ENCODE measurements at places on chromosomes 13 and 19.

- no peak for DNase-seq
Observed at GRCh38 chr13:78319101-78319627, 284.2 kb downstream of the POU4F1 start.

DNA sequence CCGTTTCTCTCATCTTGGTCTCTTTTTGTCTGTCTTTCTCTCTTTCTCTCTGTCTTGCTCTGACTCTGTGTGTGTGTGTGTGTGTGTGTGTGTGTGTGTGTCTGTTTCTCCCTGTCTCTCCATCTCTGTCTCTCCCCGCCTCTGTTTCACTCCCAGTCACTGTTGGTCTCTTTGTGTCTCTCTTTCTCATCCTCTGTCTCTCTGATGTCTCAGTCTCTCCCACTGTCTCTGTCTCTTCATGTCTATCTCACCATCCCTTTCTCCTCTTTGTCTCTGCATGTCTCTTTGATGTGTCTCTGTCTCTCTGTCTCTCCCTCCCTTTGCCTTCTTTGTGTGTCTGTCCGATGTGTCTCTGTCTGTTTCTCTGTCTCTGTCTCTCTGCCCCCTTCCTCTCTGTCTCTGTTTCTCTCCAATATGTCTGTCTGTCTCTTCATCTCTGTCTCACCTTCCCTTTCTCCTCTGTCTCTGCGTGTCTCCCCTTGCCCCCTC is 2.5 kb downstream of the NFIC start:
- DNase-seq: no peak

DNA sequence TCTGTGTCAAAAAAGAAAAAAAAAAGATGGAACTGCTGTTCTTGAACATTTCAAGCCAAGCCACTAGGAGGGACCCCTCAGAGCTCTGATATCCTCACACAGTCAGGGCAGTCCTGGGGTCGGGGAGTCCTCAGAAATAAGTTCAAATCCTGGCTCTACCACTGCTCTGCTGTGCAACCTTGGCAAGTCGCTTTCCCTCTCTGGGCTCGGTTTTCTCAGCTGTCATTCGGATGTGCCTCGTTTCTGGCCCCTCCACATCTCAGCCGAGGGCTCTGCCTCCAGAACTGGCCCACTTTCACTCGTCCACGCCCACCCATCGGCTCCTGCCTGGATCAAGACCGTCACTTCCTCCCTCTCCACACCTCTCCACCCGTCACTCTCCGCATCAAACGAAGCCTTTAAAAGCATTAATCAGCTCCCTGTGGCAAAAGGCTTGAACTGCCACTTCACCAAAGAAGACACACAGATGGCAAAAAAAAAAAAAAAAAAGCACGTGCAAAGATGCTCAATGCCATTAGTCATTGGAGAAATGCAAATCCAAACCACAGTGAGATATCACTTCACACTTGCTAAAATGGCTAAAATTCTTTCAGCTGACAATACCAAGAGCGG is 7.4 kb upstream of the ZNRF4 start:
- no peak for DNase-seq

- DNase-seq: no peak
Observed at GRCh38 chr19:36605877-36606478, 865 bp downstream of the ZNF382 start.

DNA sequence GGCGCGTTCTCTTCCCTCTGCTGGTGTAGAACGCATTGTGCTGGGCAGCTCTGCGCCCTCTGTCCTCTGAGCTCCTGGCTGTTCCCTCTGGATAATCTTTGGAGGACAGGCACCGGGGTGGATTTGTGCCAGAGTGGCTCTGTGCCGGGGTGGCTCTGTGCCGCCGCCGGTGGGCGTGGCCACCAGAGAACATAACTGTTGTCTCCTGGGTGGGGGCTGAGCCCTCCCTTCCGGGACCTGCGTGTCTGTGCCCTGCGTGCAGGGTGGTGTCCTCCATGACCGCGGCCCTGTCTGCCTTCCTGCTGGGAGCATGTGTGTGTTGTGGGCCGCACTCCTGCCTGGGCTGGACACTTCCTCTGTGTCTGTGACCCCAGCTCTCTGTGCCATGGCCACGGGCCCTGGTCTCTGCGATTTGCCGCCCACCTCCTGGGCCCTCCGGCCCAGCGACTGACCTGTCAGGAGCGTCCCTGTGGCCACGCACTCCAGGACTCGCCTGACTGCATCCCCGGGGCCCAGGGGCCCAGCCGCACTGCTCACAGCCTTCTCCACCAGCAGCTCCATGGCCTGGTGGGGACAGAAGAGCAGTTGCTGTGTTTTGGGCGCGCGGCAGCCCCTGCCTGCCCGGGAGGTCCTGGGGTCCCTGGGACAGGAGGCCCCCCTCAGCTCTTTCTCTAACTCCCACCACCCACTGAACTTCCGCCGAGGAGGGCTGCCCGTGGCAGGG is 22.4 kb upstream of the MATK start:
- no peak for DNase-seq

GRCh38 chr13:34730961-34731360 is 211.1 kb upstream of the NBEA start:
- no peak for DNase-seq

DNA sequence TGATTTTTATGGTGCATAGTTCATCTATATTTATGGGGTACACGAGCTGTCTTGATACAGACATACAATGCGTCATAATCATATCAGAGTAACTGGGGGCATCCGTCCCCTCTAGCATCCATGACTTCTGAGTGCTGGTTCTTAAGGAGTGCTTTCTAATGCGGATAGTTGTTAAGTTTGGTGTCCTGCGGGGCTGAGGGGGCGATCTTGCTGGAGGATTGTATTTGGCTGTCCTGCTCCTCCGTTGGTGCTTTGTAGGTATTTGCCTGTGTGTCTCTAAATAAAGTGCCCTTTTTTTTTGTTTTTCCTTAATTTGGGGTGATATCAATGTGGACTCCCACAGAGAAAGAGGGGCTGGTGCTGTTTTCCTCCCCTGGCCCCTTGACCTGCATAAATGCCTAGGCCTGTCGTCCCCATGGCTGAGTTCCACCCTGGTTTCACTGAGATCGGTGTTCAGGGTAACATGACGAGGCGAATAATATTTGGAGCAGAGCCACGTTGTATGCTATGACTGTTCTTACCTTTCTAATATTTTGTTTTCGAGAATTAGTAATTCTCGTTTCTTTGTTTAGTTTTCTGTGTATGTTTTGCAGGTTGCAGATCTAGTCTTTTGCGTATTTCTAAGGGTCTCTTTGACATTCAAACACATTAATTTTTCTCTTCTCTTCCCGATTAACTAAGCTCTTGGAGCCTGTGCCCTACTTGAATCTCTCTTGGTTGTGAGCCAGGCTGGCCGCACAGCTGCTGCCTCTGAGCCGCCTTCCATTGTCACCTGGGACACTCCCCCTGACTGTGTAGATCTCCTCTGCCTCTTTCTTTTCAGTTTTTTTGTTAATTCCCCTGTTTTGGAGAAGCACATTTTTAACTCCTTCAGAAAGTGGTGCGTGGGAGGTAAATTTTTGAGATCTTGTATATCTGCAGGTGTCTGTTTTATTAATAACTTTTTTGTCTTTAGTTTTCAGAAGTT is 100.3 kb downstream of the ARHGEF7 start:
- DNase-seq: no peak

DNA sequence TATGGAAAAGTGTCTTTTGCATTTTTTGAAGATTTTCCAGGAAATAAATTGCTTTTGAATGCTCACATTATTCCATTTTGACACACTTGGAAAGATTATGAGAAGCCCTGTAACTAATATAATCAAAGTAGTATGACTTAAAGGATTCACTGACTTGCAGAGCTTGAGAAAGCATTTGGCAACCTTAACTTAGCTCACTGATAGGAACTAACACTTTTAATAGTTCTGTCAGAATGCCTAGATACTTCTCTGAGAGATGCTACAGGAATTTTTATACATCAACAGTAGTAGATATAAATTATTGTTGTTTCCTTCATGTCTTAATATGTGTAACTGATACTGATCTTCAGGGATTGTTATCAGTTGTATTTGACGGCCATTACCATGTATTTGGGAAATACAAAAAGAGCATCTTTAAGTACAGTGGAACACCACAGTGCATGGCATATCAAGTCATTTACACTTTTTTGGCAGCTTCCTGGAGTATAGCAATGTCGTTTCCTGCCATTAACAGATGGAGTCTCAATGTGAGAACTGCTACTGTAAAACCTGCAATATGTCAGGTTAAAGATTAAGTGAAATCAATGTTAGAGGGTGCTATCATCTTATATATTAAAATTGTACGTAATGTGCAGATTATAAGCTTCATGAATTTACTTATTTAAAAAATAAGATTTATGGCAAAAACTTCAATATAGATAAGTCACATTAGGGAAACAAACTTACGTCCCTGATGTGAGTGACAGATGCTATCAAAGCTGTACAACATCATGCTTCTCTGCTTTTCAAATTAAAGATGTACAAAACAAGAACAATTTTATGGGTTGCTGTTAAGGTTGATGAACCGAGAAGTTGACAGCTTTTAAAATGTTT is 1159.8 kb upstream of the MIR17HG start:
- DNase-seq: no peak

DNA sequence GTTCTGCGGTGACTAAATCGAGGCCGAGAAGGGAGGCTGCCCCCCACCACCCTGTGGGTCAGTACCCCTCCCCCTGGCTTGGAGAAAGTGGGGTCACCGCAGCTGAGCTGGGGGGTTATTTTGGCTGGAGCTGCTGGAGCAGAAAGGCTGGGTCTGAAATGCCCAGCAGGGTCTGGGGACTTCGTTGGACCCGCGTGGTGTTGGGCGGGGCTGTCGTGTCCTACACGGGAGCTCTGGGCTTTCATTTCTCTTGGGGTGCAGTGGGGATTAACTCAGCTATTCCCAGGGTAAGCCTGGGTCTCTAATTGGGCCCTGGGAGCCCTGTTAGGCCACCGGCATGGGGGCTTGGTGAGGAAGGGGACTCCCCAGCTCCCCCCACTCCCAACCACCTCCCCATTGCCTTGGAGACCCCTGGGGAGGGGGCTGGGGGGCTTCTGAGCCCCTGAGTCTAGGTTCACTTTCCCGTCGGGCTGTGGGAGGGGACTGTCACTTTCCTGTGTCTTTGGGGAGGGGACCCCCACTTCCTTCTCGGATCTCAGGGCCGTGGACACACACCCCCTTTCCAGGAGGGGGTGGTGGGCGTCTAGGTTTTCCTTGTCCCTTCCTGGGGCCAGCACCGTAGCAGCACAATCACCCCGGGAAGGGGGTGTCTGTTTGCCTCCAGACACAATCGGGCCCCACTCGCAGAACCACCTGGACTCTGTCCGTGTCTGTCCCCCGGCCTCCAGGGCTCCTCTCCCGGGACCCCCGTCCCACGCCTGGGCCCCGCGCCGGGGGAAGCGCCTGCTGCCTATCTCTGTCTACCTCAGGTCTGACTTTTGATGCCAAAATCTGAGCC is 10.2 kb upstream of the WDR18 start:
- no peak for DNase-seq

DNA sequence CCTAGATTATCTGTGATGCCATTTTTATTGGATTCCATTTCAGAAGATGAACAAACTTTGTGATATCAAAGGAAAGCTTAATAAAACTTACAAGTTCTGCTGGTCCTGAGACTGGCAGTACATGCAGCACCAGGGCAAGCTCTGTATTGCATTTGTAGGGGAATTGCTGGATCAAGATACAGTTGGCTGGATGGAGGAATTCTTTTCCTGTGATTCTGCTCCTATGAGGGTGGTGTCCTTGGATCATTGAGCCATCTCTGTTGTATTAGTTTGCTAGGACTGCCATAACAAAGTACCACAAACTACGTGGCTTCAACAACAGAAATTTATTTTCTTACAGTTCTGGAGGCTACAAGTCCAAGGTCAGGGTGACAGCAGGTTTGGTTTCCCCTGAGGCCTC is 33.9 kb upstream of the CSNK1A1L start:
- DNase-seq: no peak

- no peak for DNase-seq
Observed at GRCh38 chr13:33472446-33472845, 186.9 kb upstream of the STARD13 start.

GRCh38 chr19:10808937-10809649 is 26.9 kb downstream of the TMED1 start:
- DNase-seq: no peak

GRCh38 chr19:45104658-45105349 is 11.8 kb downstream of the PPP1R37 start:
- no peak for DNase-seq

GRCh38 chr19:14977128-14977527 is 2.5 kb downstream of the SLC1A6 start:
- no peak for DNase-seq

GRCh38 chr13:72246396-72246795 is 379.4 kb upstream of the DACH1 start:
- DNase-seq: no peak

GRCh38 chr19:44741841-44742329 is 6.6 kb upstream of the BCL3 start:
- DNase-seq: no peak

DNA sequence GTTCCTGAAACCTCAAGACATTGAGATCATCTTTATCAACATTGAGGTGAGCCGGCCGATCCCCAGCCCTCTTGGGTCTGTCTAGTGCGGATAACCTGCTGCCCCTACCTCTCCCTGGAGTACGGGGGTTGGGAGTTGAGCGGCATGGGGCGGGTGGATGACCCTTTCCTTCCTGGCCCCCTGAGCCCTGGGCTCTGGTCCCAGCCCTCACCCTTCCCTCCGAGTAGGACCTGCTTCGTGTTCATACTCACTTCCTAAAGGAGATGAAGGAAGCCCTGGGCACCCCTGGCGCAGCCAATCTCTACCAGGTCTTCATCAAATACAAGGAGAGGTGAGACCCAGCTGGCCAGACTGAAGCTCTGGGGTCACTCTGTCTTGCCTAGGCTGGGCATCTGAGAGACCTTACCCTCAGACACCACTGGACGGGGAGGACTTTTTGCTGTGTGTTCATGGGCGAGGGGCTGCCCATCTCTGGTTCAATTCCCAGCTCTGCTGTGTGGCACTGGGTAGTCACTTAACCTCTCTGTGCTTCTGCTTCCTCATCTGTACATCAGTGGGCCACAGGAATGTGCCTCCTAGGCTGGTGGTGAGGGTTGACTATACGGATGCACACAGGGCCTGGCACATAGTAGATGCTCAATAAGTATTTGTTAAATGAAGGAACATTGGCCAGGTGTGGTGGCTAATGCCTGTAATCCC is 52.7 kb downstream of the VAV1 start:
- DNase-seq: no peak

DNA sequence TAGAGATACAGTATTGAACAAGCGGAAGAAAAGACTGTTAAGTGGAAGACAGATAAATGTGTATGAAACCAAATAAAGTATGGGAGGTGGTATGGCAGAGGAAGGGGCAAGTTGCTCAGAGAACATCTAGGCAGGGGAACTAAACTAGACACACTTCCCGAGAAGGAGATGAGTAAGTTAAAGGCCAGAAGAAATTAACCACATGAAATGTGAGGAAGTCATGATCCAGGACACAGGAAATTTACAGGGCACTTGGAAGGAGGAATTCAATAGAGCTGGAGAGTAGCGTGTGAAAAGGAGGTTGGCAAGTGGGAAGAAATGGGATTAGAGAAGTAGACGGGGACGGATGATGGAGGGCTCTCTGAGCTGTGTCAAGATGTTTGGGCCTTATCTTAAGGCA is 208.8 kb downstream of the COG6 start:
- no peak for DNase-seq

- DNase-seq: no peak
Observed at GRCh38 chr13:95882121-95882520, 171.1 kb downstream of the UGGT2 start.
